Glomerular endothelial cell (primary cell): ENCODE measurements at places on chromosomes 2 and 18. TPM values are rescaled to one million over a fixed set of nuclear protein-coding genes. Genes with fewer than 3 reads are reported as not detected.

Gene STPG4
- not detected in 2 replicates for total RNA-seq

Gene SPP2
- not detected in 2 replicates for total RNA-seq

Gene MC5R
- not detected in 2 replicates for total RNA-seq

Gene EMILIN1
- 3.5 and 7.3 TPM in 2 replicates for total RNA-seq

Gene ASXL3
- total RNA-seq, result 0.19 and 0.47 TPM in 2 replicates

Gene ARHGEF33
- total RNA-seq, result 0.18 and 0.19 TPM in 2 replicates

Gene NYAP2
- total RNA-seq, result not detected in 2 replicates

Gene SLC4A3
- total RNA-seq, result 2.0 TPM in 2 replicates

Gene MAB21L4
- not detected in 2 replicates for total RNA-seq

Gene PRKAG3
- not detected in 2 replicates for total RNA-seq

Gene INHA
- not detected in 2 replicates for total RNA-seq

Gene CAPG
- 63.1 and 183 TPM in 2 replicates for total RNA-seq

Gene SP9
- not detected in 2 replicates for total RNA-seq

Gene DOK6
- 1.1 and 1.2 TPM in 2 replicates for total RNA-seq

Gene OTX1
- not detected in 2 replicates for total RNA-seq
